ENCODE measurements at places on chromosomes 11 and 22.

GRCh38 chr11:61171907-61172306 is 10.7 kb upstream of the VPS37C start:
- DNase-seq, result no peak

DNA sequence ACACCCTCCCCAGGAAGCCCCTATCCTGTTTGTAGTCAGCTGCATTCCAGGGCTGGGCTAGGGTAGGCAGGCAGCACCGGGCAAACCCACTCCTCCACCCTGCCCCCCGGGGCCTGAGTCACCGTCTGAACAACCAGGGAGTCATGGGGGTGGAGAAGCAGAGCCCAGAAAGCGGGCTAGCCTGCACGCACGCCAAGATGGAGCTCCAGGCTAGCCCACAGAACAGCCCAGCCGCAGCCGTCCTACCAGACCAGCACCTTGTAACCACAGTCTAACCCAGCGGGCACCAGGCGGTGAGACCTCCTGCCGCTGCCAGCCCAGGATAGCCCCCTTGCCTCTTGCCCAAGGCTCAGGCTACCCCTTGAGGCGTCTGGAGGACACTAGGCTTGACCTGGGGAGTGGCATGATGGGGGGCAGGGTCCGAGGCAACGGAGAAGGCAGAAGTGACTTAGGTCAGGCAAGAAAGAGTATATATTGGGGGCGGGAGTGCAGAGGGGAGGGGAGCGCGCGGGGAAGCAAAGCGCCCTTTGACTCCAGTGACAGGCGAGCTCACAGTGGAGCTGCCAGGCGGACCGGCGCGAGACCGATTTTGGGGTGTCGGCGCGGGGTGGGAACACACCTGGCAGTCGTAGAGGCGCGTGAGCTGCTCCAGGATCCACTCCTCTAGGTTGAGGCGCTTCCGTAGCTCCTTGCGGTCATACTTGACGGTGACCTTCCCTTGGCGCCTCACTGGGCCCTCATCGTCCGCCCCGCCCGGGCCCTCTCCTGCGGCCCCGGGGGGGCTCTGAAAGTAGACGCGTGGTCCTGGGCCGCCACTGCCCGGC is 734 bp downstream of the PPP1R14B start:
- peak; percentile 88 for DNase-seq

DNA sequence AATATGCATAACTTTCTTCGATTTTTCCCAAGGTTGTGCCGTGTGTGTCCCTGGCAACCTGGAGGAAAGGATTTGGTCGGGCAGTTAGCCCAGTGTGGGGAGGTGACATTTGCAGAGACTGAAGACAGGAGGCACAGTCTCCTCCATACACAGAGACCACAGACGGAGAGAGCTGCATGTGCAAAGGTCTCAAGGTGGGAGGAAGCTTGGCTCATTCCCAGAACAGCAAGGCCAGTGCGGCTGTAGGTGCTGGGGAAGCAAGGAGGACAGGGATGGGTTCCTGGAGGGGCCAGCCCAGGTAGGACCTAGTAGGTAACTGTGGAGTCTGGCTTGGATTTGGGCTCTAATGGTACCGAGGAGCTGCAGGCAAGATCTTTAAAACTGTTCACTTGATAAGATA is 20.7 kb upstream of the CPT1A start:
- no peak for DNase-seq

GRCh38 chr22:44669561-44669976 is 32.4 kb upstream of the PRR5 start:
- DNase-seq, result peak; percentile 54

- no peak for DNase-seq
Observed at GRCh38 chr11:97092823-97093222, 703.0 kb downstream of the JRKL start.

DNA sequence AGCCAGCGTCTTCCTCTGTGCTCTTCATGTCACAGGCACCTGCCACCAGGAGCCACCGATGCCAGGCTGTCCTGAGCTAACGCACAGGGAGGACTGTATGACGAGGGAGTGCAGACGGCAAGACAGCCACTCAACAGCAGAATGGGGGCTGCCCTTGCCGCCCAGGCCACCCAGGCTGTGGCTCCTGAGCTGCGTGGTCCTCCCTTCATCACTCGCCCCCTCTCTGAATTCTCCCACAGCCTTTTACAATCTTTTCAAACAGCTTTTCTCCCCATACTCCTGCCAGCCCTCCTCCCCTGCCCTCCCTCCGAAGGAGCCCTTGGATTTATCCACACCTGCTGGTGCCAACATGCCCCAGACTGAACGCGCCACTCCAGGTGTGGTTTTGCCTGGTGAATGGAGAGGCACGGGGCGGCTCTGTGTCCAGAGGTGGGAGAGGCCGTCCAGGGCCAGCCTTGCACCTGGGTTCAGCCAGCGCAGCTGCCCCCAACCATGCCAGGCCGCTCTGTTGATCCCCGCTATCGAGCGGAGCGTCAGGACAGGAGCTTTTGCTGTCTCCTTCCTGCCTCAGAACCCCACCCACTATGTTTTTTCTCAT is 22.0 kb downstream of the OVOL1 start:
- DNase-seq, result no peak

GRCh38 chr11:59754494-59754858 is 700 bp upstream of the STX3 start:
- no peak for DNase-seq

DNA sequence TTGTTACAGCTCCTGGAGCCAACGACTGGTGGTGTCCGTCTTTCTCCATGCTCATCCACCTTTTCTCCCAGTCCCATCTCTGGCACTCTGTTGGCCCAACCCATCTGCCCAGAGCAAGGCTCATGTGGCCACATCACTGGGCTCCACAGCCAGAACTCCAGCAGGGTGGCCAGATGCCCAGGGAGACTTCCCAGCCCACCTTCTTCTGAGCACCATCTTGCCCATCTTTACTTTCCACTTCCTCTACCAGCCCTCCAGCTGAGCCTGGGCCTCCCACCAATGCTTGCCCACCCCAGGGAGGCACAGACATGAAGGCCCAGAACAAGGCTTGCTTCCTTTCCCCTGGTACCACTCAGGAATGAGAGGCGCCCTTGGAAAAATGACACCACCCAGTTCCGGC is 116.8 kb downstream of the BUD13 start:
- no peak for DNase-seq

DNA sequence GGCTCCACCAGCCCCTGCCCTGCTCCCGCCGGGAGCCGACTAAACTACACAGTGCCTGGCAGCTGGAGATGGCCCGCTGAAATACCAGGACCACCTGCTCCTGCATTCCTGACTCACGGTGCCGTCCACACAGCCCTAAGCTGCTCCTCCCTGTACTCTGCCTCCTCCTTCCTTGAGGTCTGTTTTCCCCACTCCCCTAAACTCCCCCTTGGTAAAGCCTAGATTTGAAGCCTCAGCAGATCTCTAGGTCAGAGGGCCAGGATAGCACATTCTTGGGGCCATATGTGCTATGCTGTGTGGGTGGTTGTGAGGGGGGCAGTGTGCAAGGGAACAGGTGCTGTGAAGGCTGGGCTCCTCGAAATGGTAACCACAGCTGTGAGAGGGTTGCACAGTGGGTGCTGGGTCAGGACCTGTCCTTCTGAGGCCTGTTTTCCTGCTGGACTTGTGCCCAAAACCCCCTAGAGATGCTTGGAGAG is 9.7 kb downstream of the LRFN4 start:
- no peak for DNase-seq

DNA sequence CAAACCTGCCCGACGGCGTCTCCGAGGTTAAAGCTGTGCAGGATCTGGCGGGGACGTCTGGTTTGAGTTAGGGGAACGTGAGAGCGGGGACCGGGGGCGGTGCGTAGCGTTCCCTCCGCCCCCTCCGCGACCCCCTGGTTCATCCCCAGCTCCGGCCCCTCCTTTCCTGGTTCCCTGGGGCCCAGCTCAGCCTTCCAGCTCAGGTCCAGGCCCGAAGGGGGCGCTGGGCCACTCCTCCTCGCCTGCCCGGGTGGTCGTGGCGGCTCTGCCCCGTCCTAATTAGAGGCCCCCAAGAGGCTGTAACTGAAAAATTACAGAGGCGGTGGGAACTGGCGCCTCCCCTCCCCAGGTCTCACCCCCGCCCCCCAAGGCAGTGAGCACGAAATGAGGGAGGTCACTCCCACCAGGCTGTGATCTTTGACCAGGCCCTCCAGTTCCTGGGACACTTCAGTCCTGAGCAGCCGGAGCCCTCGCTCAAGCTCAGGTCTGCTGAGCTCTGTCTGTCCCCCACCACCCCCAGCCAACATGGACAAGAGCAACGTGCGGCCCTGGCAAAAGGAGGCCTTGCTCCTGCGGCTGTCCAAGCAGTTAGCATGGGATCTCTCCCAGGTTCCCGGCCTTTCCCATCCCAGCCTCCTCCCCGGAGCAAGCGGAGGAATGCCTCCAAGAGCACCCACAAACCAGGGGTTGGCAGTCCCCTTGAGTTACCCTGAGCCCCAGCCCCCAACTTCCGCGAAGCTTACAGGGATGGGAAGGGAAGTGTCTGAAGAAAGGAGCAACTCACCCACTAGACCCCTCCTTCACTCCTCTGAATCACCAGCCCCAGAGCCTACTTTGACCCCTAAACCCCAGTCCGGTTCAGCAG is 3.3 kb downstream of the CD248 start:
- DNase-seq, result peak; percentile 53

DNA sequence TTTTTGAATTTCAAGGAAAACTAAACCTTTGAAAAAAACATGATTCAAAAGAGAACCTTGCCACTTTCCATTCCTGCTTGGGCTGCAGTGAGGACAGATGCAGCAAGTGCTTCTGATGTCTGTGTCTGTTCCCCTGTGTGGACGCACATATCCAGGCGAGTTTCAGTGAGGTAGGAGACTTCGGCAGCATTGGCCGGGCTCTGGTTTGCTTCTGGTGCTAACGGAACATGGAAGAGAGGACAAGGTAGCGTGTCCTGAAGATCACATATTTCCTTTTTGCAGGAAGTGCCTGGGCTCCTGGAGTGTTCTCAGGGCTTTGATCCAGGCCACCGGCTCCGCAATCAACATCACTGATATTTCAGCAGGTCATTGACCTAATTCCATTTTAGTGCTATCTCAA is 33.1 kb upstream of the IGLL5 start:
- no peak for DNase-seq

DNA sequence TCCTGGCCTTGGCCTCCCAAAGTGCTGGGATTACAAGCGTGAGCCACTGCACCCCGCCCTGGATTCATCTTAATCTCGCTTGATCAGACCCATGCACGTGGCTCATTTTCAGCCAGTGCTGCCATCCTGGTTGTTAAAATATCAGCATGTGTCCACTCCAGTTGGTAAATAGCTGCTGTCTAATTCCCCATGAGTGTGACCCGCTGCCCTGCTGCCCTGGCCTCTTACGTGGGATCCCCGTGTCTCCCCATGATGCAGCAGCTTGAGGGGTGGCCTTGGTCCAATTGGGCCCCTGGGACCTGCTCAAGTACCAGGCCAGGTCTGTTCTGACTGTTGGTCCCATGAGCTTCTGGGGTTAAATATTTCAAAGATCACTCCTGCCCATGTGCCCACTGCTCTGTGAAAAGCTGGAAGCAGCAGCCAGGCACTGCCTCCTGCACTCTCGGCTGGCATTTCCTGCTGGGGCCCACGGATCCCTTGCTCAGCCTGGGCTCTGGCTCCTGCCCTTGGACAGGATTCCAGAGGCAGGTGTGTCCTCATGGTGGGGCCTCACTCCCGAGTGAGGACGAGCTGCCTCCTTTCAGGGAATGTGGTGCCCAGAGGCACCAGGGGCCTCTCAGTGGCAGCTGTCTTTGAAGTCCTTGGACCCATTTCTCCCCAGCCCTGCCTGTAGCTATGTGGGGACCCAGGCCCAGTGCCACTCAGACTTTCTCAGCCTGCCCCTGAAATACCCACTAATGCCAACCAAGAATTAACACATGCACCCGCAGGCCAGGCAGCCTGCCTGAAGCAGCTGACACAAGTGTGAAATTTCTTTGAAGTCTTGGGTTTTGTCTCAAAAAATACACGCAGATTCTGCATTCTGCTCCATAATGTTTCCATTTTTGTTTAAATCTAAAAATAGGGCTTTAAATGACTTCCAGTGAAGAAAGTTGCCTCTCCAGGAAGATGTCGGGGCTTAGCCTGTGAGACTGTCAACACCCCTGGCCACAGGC is 38.1 kb upstream of the PRDM11 start:
- no peak for DNase-seq

- no peak for DNase-seq
Observed at GRCh38 chr11:1308743-1309497, 512 bp downstream of the TOLLIP start.

DNA sequence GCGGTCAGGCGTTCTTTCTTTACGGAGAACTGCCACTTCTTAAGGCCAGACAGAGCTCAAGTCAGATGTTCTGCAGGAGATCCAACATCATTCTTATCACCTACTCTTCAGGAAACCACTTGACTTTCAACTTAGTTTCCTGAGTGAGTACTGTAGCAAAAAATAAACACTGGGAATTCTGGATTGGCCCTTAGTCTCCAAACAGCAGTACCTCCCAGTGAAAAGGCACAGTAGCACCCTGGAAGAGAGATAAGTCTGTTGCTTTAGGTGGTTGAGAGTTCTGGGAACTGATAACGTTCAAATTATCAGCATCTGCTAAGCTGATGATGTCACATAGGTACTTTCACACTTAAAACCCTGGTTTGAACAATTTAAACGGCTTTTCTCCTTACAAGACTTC is 971.8 kb upstream of the TENM4 start:
- no peak for DNase-seq

DNA sequence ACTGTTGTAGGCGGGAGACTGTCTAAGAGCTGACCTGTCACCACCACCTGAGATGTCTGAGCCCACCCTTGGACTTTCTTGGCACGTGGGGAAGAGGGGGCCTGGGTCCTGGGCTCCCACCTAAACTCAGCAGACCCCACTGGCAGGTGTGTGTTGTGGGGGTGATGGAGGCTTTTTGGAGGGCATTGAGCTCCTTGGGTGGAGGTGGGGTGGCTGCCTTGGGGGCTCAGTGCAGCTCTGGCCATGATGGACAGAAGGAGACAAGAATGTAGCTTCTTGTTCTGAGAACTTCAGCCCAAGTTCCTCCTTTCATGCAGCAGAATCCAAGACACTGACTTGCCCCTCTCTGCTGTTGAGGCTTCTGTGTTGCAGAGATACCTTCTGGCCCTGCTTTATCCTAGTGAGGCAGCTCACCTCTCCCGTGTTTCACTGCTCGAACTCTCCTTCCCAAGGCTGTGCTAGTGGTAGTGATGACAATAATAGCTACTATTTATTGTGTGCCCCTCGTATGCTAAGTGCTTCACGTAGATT is 116.6 kb upstream of the OR4B1 start:
- no peak for DNase-seq

- peak; percentile 31 for DNase-seq
Observed at GRCh38 chr22:35631597-35631996, 14.5 kb upstream of the MB start.

DNA sequence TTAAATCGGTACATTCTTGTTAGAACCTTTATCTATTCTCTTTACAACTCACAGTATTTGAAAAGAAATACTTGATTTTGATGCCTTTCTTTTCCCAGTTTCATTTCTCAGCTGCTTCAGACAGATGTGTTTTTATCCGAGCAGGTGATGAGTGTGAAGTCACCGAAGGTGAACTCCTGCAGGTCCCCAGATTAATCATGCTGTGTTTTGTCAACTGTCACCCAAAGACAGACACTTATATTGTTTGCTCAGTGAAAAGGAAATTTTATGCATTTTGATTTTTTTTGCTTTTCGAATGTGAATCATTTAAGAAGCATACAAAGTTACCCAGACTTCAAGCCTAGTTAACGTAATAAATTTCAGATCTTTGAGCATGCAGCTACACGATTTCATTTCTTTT is 7.8 kb upstream of the TMPRSS13 start:
- no peak for DNase-seq

Data from AG10803 (cell line).